ENCODE measurements at places on chromosomes 1 and 21.
A peak's percentile ranks its signal among the peaks of the same experiment; 100 is the strongest.

GRCh38 chr1:36203554-36204346, 20.5 kb upstream of the THRAP3 start:
- DNase-seq: no peak

GRCh38 chr1:42385283-42385682, 4.7 kb downstream of the RIMKLA start:
- DNase-seq: no peak

DNA sequence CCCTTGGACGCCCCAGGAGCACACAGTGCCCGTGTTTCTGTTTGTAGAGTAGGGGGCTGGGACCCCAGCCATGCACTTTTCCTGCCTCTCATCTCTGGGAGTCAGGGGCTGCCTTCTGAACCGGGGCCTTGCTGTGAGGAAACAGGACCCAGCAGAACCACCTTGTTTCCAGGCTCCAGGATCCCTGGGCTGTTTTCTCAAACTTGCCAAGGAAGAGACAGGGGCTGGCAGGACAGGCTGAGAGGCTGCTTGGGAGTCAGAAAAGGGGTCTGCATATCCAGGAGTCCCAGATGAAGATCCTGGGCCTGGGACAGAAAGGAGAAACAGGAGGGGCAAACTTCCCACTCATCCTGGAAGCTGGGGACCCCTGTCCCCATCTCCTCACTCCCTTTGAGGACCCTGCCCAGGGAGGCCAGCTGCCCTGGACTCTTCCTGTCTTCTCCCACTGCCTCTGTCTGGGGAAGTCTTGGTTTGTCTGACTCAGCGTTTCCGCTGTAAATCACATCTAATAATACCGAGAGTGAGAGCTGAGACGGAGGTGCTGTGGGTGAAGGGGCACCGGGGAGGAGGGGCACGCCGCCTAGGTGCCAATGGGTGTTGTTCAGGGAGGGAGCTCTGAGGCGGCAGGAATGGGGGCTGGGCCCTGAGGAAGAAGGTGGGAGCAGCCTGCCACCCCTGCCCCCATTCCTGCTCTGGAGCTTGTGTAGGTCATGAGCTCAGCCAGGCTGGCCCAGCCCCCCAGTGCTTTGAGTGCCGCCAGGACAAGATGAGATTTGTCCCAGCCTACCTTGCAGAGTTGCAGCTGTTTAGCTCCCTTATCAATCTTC, 16.7 kb downstream of the POU3F1 start:
- peak; percentile 36 for DNase-seq

DNA sequence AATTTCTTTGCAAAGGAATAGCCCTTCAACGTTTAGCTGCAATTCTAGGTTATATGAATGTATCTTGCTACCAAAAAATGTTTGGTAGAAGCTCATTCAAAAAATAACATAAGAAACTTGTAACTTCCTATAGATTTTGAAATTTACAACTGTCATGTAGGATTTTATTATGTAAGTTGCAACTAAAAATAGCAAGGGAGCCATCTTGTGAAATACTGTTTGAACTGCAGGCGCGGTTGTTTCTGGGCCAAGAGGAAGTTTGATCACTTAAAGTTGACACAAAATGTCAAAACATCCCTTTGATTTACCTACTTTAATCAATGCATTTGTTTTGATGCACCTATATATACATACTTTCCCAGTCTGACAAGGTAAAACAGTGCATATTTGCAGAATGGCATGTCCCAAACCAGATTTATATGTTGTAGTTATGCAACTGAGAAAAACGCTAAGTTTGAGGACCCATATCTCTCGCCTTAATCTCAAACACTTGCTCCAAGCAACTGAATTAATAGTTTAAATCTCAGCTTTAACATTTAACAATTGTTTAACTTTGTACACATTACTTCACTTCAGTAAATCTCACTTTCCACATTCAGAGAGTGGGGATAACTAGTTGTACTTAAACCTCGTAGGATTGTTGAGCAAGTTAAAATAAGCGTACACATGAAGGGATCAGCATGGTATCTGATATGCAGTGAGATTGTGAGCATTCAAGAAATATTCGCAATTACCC, 63.9 kb downstream of the KCNK2 start:
- no peak for DNase-seq

DNA sequence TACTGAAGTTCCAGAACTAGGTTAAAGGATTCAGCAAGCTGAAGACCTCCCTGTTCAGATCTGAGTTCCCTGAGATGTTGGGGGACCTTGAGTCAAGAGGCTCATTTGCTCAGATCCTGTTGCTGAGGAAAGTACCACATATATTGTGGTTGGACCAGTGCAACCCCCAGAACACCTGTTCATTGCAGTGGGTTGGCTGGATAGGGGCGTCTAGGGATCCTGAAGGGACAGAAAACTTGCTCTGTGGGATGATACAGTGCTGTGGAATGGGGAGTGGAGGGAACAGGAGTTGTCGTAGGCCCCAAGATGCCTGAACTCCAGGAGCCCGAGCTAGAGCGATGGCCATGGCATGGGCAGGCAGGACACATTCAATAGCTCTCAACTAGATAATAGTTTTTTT, 24.6 kb upstream of the MAPKAPK2 start:
- DNase-seq: no peak

All from activated CD8-positive, alpha-beta memory T cell treated with anti-CD3 and anti-CD28 coated beads for 4 hours (primary cell).